Activated T-cell treated with anti-CD3 and anti-CD28 coated beads, Interleukin-2, amount 50 U/mL, for 48 hours (primary cell): ENCODE measurements at places on chromosomes 6 and 20.
A peak's percentile ranks its signal among the peaks of the same experiment; 100 is the strongest.

DNA sequence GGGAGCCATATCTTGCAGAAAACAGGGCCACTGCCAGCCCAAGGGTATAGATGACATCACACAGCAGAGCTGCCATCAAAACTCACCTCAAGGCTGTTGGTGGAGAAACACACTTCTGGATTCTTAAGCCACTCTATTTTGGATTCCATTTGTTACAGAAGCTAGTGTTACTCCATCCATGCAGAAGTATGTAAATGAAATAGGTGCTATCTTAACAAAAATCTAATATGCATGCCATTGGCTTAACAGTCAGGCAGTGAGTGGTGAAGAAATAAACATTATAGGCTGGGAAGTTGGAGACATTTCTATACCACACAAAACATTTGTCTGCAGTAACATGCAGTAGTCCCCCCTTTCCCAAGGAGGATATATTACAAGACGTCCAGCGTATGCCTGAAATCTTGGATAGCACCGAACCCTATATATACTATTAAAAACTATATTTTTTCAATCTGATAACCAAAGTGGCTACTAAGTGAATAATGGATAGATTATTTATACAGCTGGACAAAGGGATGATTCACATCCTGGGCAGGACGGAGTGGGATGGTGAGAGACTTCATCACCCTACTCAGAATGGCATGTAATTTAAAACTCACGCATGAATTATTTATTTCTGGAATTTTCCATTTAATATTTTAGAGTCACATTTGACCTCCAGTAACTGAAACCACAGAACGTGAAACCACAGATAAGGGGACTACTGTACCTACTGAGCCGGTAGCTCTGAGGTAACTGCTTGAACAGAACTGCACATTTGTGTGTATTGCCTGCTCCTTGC lies 160.0 kb upstream of the PLN start:
- DNase-seq: no peak

GRCh38 chr6:114169763-114170162 lies 173.1 kb downstream of the HS3ST5 start:
- no peak for DNase-seq

GRCh38 chr6:121465101-121465500 lies 29.7 kb downstream of the GJA1 start:
- DNase-seq: no peak

DNA sequence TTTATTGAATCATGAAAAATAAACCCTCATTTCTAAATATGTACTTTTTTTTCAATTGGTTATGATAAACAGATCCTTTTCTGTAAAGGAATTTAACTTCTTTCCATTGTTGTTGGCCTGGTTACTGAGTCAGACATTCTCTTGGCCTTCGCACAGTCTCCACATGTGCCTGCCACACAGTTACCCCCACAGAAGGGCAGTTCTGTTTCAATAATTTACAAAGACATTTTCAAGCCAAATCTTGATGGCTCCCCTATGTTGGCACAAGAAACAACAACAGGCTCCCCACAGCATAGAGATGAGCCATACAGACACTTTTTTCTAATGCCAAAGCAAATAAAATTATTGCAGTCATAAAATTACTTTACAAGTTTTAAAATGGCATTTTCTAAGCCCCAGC lies 55.6 kb upstream of the BEND6 start:
- no peak for DNase-seq

- DNase-seq: peak; percentile 48
These were observed 37.5 kb upstream of the IER3 start for GRCh38 chr6:30781743-30782424.

DNA sequence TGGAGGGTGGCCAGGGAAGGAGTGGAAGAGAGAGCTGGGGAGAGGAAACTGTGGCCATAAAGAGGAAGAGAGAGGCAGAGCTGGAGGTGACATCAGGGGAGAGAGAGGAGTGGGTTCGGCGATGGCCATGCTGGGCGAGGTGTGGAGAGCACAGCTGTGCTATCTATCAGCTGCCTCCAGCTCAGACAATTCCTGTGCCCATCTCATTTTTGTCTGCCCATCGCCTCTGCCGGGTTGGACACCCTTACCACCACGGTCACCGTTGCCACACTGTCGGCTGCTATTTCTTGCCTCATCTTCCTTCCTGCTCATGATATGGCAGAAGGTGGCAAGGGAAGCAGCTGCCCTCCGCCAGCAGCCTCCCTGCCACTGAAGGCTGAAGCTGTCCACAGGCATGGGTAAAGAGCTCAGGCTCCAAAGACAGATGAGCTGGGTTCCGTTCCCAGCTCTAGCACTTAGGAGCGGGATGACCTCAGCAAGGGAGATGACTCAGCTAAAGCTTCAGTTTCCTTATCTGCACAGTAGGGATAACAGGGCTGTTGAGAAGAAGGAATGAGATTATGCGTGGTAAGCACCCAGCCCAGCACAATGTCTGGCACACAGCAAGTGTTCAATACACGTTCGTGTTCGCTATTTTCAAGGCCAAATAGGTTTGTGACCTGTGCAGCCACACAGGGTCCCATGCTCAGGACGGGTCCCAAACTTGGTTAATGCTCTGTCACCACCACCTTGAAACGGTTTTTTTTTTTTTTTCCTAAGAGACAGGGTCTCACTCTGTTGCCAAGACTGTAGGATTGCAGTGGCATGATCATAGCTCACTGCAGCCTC lies 21.9 kb upstream of the TAF8 start:
- DNase-seq: no peak

- no peak for DNase-seq
These were observed 12.8 kb upstream of the DSTN start for GRCh38 chr20:17556837-17557674.

DNA sequence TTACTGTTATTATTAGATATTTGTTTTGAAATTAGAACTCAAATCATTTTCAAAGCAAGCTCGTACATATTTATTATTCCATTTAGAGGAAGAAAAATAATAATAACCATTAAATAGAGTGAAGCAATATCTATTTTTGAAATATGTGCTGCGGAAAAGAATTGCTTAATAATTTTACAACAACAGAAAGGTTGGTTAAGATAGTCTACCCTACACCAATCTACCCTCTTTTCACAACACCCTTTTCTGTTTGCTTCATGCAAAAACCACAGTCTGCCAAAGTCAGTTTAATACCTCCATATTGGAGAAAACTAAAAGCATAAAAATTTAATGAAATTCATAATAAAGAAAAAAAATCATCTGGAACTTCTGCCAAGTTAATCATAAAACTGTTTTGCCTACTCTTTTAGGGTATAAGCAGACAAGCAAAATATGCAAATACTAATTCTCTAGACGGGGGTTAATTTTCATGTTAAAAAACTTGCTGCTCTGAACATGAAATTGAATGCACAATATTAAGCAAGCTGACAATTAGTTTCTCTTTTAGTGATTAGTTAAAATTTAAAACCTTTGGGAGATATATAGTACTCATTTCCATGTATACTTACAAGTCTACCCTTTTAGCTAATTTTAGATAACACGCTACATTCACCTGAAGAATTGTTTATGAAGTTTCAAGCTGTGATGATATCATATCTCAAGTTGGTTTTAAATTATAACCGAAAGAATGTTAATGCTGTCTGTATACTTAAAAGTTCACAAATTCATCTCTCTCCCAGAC lies 100.2 kb downstream of the AHI1 start:
- no peak for DNase-seq

- no peak for DNase-seq
These were observed 5.4 kb downstream of the FBXO30 start for GRCh38 chr6:145809211-145809610.

DNA sequence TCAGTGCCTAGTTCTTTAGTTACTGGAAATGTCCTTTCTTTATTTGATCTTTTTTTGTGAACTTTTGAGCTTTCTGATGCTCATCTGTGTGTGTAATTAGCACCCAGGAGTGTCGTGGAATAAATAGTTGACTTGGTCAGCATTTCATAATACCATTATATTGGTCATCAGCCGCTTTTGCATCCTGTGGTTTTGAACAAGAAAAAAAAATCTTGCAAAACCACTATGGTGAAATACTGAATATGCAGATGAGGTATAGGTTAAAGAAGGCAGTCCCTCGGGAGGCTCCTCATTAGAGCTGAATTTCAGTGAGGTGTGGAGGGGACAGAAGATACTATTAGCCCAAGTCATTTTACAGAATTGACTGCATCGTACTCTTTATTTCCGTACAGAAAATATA lies 90.1 kb downstream of the FOXO3 start:
- DNase-seq: no peak

- no peak for DNase-seq
These were observed 38.2 kb downstream of the PYGB start for GRCh38 chr20:25285856-25286798.

GRCh38 chr6:25992413-25993340 lies 30.1 kb downstream of the TRIM38 start:
- peak; percentile 98 for DNase-seq

DNA sequence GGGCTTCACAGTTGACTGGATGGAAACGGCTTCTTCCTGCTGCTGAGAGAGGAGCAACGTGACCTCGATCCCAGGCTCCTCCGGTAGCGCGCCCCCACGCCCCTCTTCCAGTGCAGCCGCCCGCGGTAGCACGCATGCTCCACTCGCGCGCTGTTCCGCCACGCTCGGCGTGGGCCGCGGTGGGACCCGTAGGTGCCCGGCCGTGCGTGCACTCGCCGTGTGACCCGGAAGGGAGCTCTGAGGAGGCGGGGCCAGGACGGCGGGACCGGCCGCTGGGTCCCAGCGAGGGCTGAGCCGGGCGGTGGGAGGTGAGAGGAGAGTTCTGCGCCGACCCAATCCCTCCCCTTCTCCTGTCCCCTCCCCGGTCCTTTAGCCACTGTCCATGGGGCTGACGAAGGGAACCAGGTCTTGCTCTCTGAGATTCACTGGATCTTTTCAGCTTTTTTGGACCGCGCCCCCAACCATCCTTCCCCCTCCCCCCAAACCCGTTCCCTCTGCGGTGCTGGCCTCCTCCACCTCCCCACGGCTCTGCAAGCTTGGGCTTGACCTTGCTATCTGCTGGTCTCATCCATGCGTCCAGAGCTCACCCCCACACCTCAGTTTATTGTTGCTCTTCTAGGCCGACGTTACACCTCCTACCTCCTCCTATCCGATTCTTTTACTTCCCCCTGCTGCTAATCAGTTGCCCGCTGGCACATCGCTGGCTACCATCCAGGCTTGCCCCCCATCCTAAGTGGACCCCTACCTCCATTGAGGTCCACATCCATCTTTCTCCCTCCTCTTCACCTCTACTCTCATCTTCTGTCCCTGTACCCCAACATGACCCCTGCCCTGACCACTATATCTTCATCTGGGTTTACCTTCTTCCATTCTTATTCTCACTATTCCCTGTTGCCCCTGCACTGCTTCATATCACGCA lies at the start of gene CUL9:
Gene CUL9 (plus strand): TSS at position 255 of the 919 bp plus-strand sequence. CDS start 2,115 bp downstream, outside the sequence.
- peak; percentile 85 for DNase-seq

- peak; percentile 30 for DNase-seq
These were observed 798 bp downstream of the DSP start for GRCh38 chr6:7542065-7542873.

GRCh38 chr20:35359335-35359950 lies 52.3 kb downstream of the UQCC1 start:
- no peak for DNase-seq

- peak; percentile 69 for DNase-seq
These were observed 780 bp upstream of the TAF4 start for GRCh38 chr20:62066339-62066982.

DNA sequence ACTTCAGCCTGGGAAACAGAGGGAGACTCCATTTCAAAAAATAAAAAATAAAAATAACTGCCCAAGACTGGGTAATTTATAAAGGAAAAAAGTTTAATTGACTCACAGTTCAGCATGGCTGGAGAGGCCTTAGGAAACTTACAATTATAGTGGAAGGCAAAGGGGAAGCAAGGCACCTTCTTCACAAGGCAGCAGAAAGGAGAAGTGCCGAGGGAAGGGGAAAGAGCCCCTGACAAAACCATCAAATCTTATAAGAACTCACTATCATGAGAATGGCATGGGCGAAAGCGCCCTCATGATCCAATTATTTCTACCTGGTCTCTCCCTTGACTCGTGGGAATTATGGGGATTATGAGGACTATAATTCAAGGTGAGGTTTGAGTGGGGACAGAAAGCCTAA lies 95.5 kb upstream of the LGSN start:
- no peak for DNase-seq

GRCh38 chr6:101832371-101832770 lies 438.9 kb downstream of the GRIK2 start:
- no peak for DNase-seq

DNA sequence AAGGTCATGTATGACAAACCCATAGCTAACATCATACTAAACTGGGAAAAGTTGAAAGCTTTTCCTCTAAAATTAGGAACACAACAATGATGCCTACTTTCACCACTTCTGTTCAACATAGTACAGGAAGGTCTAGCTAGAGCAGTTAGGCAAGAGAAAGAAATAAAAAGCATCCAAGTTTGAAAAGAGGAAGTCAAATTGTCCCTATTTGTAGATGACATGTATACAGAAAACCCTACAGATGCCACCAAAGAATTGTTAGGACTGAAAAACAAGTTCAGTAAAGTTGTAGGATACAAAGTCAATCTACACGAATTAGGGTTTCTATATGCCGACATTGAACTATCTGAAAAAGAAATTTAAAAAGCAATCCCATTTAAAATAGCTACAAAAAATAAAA lies 89.4 kb upstream of the GLP1R start:
- no peak for DNase-seq

DNA sequence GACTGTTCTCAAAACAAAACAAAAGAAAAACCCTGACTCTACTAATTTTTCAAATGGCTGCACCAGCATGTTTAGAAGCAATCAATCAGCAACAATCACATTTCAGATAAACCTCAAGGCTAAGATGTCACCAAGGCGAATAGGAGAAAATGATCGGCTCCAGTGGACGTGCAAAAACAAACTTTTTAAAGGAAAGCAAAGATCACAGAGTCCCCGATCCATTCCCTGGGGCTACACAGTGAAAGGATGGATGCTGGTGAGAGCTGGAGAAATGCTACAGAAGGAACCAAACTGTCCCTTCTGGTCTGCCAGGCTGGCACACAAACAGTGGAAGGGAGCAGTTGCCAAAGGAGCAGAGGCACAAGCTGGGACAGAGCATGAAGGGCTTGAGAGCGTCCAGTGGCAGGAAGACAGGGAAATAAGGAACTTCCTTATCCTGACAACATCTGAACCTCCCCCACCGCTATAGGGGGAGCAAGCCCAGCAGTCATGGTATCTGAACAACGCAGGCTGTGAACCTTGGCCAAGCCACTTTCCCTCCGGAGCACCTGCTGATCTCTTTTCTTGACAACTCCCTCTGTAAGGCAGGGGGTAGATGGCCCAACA lies 73.7 kb upstream of the HIVEP1 start:
- no peak for DNase-seq

- no peak for DNase-seq
These were observed 21.9 kb upstream of the TULP1 start for GRCh38 chr6:35534407-35535170.

DNA sequence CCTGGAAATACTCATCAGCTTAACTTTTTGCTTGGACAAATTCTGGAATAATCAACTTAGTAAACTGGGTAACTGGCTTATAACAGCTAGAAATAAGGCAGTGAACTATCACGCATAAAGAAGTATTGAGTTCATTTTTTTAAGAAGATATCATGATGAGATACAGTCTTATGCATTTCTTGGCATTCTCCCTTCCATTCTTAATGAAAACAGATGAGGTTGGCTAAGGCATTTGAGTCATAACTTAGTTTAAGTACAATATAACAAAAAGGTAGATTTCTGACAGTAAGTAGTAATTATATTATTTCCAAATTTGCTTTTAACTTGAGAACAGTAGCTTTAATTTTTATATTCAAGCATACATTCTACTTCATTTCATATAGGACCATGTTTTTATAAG lies 56.1 kb downstream of the SAMD5 start:
- DNase-seq: no peak
